NCI-H524 (cell line): ENCODE measurements at places on chromosomes 7 and 10.
A peak's percentile ranks its signal among the peaks of the same experiment; 100 is the strongest.

DNA sequence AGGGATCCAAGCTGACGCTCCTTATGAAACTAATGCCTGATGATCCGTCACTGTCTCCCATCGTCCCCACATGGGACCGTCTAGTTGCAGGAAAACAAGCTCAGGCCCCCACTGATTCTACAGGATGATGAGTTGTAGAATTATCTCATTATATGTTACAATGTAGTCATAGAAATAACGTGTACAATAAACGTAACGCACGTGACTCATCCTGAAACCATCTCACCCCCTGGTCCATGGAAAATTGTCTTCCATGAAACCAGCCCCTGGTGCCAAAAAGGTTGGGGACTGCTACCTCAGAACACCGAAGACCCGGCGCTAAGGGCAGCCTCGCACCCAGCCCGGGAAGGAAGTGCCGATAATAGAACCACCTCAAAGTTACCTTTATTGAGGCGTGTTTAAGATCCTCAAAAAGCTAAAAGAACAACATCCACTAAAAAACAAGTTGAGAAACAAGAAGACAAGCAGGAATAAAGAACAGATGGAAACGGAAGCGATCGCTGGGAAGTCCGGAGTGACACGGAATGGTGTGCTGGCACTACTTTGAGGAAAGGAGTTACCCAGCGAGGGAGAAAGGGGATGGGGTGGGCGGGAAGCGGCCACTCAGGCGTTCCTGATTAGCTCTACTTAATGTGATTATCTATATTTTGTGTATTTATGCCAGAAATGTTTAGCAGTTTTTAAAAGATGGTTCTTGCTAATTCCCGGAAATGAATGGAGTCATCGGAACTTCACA, 50.1 kb upstream of the PRKAR1B start:
- DNase-seq = no peak

- DNase-seq = peak; percentile 68
Observed at GRCh38 chr7:80335511-80336231, 176.2 kb downstream of the GNAT3 start.

DNA sequence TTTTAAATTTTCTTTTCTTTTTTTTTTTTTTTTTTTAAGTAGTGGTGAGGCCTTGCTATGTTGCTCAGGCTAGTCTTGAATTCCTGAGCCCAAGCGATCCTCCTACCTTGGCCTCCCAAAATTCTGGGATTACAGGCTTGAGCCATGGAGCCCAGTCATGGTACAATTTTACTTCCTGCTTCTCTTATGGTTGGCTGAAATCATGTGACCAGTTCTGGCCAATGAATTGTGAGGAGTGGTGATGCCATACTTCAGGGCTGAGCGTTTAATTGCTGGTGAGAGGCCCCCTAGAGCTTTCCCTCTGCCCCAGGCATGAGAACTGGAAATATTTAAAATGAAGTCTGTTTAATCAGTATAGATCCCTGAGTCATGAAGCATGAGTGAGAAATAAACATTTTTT, 22.2 kb upstream of the BAIAP2L1 start:
- no peak for DNase-seq

GRCh38 chr7:128017862-128018845, 13.1 kb downstream of the LRRC4 start:
- no peak for DNase-seq

- DNase-seq = no peak
Observed at GRCh38 chr10:87669752-87670151, 10.1 kb downstream of the PAPSS2 start.

- DNase-seq = no peak
Observed at GRCh38 chr7:42164881-42165428, 72.1 kb downstream of the GLI3 start.

DNA sequence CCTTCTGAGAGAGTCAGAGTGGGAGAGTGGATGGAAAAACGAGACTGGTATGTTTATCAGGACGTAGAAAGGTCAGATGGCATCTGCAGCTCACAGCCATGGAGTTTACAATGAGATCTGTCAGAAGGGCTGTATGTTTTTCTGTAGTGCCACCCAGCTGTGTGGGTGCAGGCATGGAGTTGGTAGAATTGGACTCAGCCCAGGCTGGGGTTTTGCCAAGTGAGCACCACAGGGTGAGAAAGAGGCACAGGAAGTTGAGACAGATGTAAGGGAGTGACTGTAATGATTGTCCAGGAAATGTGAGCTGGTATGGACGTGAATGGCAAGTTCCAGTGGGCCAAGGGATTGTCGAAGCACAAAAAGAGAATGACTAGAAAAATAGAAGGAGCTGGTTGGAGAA, 9.1 kb upstream of the ZYX start:
- no peak for DNase-seq

DNA sequence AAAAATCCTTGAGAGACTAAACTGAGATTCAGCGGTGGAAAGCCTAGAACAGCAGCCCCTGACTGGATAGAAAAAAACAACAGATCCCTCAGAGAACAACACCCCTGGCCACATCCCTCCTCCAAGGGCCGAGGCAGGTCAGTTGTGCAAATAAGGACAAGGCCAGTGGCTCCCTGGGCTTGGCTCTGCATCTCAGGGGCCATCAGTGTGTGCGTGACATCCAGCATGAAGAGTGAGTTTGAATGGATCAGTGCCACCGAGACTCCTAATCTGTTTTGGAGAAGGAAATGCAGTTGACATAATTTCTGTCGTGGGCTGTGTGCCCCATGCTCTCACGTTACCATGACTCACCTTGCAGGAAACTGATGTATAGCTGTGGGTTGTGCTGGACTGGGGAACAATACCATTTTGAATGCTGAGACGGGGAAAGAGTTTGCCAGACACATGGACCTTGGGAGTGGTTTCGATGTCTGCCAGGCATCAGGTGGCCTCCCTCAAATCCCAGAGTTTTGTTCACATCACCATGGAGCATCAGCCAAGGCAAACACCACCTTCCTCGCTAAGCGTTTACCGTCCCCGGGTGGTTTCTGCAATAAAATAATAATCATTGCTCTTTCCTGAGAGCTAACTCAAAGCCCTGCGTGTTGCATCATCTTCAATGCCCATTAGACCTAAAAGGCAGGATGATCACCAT, 153.2 kb upstream of the FZD8 start:
- no peak for DNase-seq

GRCh38 chr7:48742079-48742798, 182.1 kb upstream of the CDC14C start:
- DNase-seq = no peak

- no peak for DNase-seq
Observed at GRCh38 chr7:119545118-119545517, 727.9 kb upstream of the KCND2 start.

GRCh38 chr10:45238896-45239295, 76.5 kb downstream of the OR13A1 start:
- no peak for DNase-seq
